CD4-positive, alpha-beta T cell treated with Interleukin-17A for 1 hour (primary cell): ENCODE measurements at places on chromosomes 7 and 10.
A peak's percentile ranks its signal among the peaks of the same experiment; 100 is the strongest.

DNA sequence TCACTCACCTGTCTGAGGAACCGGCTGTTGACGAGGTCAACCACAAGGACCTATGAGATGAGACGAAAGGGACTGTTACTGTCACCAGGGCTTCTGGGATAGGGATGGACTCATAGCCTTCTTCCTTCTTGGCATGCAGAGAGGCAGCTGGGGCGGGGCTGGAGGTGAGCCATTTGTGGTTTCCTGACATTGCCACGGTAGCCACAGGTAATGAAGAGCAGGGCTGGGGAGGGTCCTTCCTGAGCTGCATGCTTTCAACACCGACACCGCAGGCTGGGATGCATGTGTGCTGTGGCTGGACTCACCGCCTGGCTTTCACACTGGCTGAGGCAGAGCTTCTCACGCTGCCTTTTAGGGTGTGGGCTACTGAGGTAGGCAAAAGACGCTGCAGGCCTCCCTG, 46.4 kb upstream of the MKRN1 start:
- peak; percentile 12 for DNase-seq

- DNase-seq: peak; percentile 48
These were observed 45.2 kb upstream of the BHLHA15 start for GRCh38 chr7:98165827-98166667.

DNA sequence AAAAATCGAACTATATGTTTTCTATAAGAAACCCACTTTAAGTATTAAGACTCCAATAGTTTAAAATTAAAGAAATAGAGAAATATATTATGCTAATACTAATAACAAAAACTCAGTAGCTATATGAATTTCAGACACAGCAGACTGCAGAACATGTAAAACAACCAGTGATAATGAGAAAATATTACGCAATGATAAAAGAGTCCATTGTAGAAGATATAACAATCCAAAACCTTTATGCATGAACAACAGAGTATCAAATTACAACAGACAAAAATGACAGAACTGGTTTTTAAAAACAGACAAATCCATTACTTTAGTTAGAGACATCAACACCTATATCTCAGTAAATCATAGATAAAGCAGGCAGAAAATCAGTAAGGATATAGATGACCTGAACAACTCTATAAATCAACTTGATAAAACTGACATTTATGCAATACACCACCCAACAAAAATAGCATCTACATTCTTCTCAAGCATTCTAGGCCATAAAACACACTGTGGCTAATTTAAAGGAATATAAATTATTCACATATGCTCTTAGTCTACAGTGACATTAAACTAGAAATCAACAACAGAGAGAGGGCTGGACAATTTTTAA, 669.5 kb upstream of the GHITM start:
- DNase-seq: no peak

GRCh38 chr7:128352153-128352537, 8.4 kb upstream of the RBM28 start:
- peak; percentile 18 for DNase-seq

GRCh38 chr10:102678842-102679289, 34.6 kb downstream of the TRIM8 start:
- DNase-seq: no peak
